ENCODE measurements at places on chromosomes 6 and 20.

DNA sequence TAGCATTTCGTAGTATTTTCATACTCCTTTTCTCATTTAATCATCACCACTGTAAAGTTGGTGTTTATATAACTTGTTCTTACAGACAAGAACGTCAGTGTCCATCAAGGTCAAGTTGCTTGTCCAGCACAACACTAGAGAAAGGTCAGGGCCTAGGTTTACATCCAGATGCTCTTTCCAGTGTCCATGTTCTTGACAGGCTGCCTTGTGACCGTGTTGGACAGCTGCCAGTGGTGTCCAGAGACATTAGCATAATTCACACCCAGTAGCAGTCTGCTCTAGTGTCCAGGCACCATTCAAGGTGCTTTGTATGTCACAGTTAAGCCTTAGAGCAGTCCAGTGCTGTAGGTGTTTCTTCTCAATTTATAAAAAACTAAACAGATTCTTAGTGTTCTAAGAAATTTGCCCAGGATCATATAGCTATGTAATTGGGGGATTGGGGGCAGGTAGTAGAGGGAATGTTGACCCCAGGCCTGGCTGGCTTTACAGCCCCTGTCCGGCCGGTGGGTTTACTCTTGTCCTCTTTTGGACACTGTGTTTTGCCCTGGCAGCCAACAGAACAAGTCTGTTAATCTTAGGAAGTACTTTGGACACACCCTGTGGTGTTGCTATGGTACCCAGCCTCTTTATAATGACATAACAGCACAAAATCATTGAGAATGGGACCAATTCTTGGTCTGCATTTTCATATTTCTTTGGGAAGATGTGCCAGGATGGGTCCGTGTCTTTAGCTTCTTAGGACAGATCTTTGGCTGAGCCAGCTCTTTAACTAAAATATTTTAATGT lies 8.0 kb downstream of the STK35 start:
- DNase-seq = no peak

- no peak for DNase-seq
Observed at GRCh38 chr6:143362192-143362558, 88.3 kb downstream of the ADAT2 start.

DNA sequence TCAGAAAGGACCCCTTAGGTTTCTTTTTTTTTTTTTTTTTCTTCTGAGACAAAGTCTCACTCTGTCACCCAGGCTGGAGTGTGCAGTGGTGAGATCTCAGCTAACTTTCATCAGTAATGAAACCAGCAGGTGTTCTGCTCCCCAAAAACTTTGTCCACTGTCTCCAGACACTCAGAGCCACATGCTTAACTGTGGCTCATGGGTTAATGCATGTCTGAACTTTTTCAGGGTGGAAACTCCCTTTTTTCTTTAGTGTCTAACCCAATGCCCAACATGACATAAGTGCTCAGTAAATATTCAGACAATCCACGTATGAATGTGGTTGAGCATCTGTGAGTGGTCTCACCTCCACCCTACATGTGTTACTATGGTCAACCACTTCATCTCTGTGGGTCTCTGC lies 45.4 kb downstream of the MYB start:
- no peak for DNase-seq

DNA sequence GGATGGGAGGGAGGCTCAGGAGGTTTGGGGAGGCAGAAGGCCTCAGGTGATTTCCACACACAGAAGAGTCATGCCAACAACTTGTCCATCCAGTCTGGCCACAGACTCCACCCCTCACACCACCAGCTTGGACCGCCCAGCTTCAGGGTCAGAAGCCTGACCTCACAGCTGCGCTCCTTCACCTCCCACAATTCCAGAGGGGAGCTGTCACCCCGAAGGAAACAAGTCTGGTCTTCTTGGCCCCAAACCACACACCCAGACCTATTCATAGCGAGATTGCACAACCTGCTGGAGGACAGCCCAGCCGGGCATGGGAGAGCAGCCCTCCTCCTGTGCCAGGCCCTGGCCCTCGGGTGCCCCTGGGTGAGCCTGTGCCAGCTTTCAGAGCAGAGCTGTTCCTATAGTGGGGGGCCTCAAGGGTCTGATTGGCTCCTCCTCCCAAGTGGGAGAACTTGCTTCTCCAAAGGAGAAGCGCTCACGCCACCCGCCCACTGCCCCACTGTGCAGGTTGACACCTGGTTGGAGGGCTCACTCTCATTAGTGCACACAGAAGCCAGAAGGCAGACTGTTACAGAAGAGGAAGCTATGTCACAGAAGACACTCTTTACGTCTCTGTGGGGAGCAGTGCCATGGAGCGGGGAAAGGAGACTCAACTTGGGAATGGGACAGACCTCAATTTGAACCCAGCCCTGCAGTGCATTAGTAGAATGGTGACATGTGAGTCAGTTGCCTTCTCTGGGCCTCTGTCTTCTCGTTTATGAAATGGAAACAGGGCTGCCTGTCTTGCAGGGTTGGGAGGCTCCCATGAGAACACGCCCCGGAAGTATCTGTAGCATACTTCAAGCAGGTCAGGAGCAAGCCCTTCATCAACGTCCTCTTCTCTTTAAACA lies 128.8 kb downstream of the FOXO3 start:
- DNase-seq = no peak

- DNase-seq = no peak
Observed at GRCh38 chr6:95093154-95093553, 484.2 kb upstream of the MANEA start.

- no peak for DNase-seq
Observed at GRCh38 chr6:142706210-142706609, 238.8 kb downstream of the HIVEP2 start.

GRCh38 chr6:25220857-25221256 lies 58.3 kb upstream of the CARMIL1 start:
- DNase-seq = no peak

DNA sequence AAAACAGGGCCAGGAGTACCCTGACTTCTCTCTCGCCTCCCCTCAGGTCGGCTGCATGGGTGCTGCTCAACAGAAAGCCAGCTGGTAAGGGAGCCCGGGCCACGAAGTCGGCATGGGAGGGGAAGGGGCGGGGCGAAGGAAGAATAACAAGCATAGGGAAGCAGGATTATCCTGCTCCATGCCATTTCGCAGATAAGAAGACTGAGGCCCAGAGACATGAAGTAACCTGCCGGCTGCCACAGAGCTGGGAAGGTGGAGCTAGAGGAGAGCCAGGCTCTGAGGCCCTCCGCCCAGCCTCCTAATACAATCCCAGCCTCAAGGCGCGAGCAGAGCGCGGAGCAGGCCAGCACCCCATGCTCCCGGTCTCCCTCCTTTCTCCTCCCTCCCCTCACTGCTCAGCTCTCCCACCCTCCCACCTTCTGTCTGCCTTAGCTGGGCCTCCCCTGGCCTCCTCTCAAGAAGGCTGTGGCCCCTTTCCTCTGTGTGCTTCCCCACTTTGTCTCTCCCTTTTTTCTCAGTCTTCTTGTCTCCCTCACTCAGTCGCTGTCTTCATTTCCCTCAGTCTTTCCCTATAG lies 13.2 kb upstream of the HMGA1 start:
- DNase-seq = no peak

DNA sequence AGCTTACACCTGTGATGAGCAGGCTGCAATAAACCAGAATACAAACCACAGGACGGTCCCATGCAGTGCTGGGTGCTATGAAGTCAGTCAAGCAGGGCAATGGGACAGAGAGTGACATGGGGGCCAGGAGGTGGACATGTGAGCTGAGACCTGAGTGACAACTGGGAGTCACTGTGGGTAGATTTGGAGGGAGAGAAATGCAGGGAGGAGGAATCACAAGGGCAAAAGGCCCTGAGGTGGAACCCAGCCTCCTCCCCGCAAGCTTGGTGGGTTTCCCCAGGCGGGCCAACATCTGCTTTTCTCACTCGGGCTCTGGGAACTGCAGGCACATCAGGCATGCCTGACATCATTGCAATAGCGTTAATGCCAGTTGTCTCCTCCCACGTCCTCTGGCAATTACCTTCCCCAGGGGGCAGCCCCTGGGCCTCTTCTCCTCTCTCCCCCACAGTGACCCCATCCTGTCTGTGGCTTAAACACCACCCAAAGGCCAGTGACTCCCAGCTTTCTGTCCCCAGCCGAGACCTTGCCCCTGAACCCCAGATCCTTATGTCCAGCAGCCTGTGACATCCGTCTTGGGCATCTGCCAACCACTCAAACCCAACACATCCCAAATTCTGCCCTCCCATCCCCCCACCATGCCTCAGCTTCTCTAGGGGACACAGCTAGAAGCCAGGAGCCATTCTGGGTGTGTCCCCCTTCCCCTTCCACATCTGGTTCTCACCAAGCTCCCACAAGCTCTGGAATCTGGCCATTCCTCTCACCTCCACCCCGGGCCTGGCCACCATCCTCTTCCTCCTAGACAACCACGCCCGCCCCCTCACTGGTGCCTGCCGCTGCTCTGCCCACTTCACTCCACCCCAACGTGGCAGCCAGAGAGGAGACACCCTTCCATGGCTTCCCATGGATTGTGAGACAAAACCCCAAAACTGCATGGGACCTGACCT lies 28.2 kb downstream of the PDRG1 start:
- DNase-seq = no peak

DNA sequence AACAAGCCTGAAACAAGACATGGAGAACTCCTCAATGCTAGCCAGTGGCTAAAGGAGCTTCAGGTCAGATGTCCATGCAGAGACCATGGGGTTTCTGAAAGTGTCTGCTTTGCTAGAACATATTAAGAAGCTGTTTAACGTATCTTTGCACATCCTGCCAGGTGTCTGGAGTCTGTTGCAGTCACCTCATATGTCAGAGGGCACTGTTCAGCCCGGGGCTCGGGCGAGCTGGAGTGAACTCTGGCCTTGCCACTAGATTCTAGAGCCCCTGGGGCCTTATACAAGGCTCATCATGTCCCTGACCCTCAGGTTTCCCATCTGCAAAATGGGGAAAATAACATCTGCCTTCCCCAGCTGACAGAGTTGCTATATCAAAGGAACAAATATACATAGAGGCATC lies 59.0 kb downstream of the PRDM1 start:
- DNase-seq = no peak

DNA sequence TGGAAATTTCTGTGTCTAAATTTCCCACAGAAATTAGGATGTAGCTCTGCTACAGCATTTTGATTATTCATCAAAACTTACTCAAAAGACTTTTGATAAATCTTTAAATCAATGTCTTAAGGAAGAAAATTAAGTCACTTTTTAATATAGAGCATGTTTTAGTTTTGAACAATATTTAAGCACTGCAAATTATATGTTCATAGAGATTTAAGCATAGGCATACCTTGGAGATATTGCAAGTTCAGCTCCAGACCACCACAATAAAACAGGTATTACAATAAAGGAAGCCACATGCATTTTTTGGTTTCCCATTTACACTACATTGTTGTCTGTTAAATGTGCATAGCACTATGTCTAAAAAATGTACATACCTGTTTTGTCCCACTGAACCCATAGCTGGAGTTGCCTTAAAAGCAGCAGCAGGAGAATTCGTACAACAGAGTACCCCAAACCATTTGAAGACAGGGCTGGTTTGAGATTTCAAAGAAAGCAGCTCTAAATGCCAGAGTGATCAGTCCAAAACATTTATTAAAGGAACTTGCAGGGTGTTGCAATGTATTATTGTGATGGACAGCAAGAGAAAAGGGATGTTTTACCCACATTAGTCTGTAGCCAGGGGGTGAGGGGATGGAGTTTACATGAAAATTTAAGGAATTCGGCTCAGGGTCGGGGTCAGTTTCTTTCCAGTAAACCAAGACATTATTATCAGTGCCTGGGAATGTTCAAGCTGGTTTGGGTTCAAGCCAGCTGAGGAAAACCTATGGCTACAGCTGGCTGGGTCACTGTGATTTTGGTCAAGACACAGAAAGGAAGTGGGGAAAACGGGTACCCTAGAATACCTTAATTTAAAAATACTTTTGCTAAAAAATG lies 6.3 kb upstream of the LOC128125822 start:
- DNase-seq = no peak

DNA sequence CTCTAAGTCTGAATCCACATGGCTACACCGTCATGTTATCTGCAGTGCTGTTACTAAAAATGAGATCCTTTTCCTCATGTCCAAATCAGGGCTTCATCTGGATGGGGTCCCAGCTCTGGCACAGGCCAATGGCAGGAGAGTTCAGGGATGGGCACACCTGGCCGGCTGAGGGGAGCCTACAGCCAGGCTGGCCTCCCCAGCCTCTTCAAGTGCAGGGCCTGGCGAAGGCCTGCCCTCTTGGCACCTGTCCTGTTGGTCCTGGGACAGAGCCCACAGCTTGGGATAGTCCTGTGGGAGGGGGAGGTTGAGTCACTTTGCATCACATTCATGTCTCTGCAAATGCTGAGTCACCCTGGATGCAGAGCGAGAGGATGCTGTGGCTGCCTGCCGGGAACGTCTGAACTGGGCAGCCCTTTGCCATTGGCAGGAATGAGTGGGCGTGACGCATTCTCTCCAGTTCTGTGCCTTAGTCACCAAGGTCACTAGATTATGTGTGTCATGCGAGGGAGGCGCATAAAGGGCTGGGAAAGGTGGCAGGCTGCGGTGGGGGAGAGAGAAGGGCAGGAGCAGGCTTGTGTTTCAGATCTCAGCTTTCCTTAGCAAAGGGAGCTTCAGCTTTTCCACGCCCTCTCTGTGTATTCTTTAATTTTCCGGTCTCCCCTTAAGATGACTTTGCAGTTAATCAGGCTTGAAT lies 223.2 kb upstream of the ECI2 start:
- DNase-seq = no peak

- no peak for DNase-seq
Observed at GRCh38 chr20:35320396-35321126, 28.3 kb upstream of the FAM83C start.

- DNase-seq = no peak
Observed at GRCh38 chr6:114833211-114833610, 490.4 kb upstream of the HS3ST5 start.

- DNase-seq = no peak
Observed at GRCh38 chr6:154370545-154370944, 13.9 kb upstream of the IPCEF1 start.

- DNase-seq = no peak
Observed at GRCh38 chr6:161407581-161407980, 133.7 kb upstream of the AGPAT4 start.

GRCh38 chr6:37495244-37495934 lies 4.3 kb downstream of the CCDC167 start:
- no peak for DNase-seq

DNA sequence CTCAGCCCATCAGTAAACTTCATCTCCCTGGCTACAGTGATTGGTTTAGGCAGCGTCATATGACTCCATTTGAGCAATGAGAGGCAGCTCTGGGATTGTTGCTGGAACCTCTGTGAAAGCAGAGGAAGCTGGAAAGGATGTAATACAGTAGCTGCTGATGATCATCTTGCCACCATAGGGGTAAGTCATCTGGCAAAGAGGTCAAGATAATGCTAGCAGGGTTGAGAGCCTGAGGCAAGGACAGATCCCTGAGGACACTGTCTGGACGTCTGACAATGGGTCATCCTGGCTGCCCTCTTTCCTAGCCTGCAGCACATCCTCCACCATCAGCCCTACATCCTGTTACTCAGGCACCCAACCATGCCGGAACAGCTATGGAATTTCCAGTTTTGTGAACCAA lies 25.5 kb upstream of the FKBP1A start:
- no peak for DNase-seq

DNA sequence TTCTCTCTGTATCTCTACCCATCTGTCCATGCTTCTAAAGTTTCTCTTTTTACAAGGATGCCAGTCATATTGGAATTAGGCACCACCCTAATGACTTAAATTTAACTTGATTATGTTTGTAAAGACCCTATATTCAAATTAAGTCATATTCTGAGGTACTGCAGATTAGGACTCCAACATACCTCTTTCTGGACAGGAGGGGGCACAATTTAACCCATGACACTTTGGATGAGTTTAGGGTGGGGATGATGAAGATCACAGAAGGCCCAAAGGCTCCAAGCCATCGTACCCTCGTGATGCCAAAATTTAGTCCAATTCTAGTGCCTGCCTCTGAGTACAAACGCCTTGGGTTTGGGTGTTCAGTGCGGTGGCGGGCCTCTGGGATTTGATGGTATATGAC lies 15.0 kb upstream of the NKX2-2 start:
- DNase-seq = no peak
